Ascending aorta (tissue), 2 donors: ENCODE measurements at places on chromosomes 12 and 14.

- DNase-seq: no peak
Measured at GRCh38 chr12:83710851-83711250, 1024.1 kb downstream of the TMTC2 start.

DNA sequence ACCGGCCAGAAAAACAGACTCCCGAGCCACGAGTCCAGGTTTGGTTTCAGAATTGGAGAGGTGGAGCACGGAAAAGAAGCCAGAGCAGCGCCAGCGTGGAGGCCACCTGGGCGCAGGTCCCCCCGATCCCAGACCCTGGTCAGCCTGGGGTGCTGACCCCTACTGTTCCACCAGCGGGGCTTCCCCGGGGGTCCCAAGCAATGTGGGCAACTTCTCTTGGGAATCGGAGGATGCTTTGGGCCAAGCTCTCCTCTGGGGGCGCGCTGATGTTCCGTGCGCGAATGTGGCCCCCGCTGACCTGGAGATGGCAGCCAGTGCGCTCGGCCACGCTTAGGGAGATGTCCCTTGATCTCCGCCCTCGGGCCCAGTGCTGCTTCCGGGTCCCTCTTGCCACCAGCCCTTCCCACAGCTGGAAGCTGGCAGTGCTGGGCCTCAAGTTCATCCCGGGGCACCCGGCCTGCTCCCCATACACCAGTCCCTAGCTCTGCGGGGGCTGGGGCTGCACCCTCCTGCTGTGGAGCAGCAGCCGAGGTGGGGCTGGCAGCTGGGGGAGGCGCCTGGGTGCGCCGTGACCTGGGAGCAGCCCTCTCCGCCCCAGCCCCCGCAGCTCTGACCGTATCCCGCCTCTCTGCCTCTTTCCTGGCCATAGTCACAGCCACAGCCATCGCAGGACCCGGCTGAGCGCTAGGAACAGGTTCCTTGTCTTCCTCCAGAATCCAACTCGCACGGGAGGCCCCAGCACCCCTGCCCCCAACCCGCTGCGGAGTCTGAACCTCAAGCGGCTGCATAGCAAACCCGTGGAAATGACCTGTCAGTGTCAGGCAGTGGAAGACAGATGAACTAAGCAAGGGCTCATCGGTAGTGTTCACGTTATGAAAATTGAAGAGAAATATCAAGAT, 91.2 kb downstream of the RCOR1 start:
- no peak for DNase-seq

DNA sequence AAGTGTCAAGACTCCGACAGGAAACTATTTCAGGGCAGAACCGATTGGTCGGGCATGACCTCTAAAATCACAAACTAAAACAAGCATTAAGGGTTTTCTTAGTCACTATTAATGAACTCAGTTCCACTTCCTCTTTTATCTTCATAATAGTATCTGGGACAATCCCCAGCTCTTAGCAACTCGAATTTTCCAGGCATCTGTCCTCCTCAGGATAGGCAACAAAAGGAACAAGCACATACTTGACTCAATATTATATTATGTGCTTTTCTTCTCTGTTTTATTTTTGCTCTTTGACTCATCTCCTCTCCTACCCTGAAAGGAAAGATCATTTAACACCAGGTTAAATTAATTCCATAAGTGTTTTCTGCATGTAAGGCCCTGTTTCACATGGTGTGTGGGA, 638.3 kb upstream of the TBX3 start:
- no peak for DNase-seq

- no peak for DNase-seq
Measured at GRCh38 chr14:20627346-20628027, 14.0 kb downstream of the OR6S1 start.

DNA sequence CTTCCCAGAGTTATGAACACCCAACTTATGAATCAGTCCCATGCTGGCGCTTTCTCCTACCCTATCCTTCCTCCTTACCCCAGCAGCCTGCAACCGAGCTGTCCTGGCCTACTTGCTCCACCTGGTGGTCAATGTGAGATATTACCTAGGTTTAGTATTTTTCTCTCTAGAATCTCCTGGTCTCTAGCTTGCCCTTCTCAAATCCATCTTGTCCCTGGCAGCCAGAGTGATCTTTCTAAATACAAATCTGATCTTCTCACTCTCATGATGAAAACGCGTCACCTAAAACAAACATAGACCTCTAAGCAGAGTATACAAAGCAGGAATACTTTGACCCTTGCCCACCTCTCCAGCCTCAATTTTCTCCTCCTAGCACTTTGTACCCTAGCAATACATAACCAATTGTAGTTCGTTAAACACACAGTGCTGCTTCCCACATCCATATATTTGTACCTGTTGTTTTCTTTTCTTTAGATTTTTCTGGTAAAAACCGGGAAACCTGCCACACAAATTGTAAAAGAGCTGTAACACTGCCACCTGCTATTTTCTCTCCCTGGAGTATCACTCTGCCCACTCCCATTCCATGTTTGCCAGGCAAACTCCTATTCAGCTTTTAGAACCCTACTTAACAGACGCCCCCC, 20.0 kb upstream of the TCP11L2 start:
- DNase-seq: no peak

GRCh38 chr12:76460807-76461206, 98.8 kb downstream of the OSBPL8 start:
- DNase-seq: no peak

- no peak for DNase-seq
Measured at GRCh38 chr12:4894019-4894418, 15.7 kb upstream of the KCNA1 start.

- no peak for DNase-seq
Measured at GRCh38 chr14:28767853-28768741, 1.5 kb downstream of the FOXG1 start.

- DNase-seq: peak; percentile 77
Measured at GRCh38 chr14:100221533-100222223, 17.3 kb upstream of the YY1 start.

DNA sequence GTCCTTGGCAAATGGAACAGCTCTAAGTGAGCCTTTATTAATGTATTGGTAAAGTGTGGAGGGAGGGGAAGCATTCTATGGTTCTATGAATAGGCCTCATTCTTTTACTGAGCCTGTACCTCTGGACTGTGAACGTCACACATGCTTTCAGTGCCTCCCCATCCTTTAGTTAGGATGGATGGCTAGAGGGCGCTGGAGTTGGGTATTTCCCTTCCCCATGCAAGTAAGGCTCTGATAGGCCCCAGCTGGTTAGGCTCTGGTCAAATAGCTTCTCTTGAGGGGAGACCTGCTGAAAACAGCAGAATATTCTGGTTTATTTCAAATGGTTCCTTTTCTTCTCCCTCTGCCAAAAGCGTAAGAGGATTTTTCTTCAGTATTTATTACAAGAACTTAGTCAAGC, 860.9 kb upstream of the MDGA2 start:
- DNase-seq: no peak

DNA sequence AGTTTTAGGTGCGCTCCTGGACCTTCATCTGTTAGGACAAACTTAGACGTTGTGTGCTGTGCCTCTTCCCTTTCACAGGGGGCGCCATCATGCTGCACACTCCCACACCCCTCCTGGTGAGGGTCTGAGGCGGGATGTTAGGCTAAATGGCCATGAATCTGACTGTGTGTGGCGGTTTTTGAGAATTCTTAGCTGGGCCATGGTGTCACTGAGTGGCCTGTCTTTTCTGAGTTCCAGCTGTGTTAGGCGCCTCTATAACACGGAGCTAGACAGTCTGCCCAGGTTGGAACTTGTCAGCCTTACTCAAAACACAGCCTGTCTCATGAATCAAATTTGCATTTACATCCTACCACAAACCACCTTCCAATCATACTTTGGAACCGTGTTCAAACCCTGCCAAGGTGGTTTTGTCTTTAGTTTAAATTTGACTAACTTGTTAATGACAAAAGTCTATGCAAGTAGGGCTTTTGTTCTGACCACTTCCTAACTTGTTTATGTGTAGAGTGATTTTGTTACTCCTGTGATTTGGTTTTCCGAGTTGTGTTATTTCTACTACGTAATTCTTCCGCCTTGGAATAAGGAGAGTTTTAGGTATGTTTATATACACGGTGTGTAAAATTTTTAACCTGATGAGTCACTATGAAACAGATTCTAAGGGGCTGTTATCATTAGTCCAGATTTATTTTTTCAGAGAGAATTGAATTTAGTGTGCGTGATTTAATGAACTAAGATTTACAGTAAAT, 19.6 kb downstream of the ACVR1B start:
- no peak for DNase-seq

- DNase-seq: no peak
Measured at GRCh38 chr14:72600551-72601330, 293.2 kb downstream of the DPF3 start.

- DNase-seq: no peak
Measured at GRCh38 chr12:39617887-39618286, 1.7 kb downstream of the ABCD2 start.

- no peak for DNase-seq
Measured at GRCh38 chr12:113857371-113857770, 108.8 kb downstream of the RBM19 start.

- DNase-seq: no peak
Measured at GRCh38 chr12:116153983-116154382, 123.5 kb downstream of the MED13L start.

- no peak for DNase-seq
Measured at GRCh38 chr14:55782166-55782565, 202.2 kb downstream of the KTN1 start.

- DNase-seq: peak; percentile 69
Measured at GRCh38 chr12:91896286-91897024, 249.2 kb downstream of the BTG1 start.

- no peak for DNase-seq
Measured at GRCh38 chr14:34872822-34873588, 2.2 kb downstream of the BAZ1A start.

DNA sequence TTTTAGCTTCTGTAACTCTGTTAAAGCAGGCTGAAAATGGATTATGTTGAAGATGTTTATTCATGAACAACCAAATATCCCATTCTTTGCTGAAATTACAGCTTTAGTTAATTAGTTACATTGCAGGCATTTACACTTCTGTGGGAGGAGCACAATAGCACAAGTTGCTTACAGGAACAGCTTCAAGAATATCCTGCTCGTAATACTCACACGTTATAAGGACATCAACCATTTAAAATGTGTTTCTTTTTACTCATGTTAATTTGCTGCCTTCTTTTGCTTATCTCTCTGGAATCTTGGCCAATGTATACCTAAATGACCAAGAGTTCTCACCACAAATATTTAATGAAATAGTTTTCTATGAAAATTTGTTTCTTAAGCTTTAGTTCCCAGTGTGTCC, 305.2 kb upstream of the SYT1 start:
- DNase-seq: no peak

GRCh38 chr12:91327889-91328288, 145.3 kb upstream of the DCN start:
- DNase-seq: no peak
